ENCODE measurements at places on chromosomes 2 and 18.

GRCh38 chr2:199999166-199999565 lies 43.8 kb downstream of the MAIP1 start:
- DNase-seq = no peak

DNA sequence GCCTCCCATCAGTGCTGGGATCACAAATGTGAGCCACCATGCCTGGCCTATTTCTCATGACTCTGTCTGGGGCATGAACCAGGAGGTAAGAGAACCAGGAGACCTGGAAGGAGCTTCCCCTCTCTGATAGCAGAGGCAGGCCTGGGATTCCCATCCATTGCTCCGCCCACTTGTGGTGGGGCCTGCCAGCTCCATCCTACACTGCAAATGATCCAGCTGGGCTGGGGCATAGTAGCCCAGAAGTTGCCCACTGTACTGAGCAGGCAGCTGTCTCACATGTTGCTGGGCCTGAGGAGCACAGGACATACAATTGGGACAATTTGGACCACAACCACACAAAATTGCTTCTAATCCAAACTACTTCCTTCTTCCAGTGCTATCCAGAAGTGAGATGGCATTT lies 91.0 kb downstream of the MARCHF4 start:
- no peak for DNase-seq

GRCh38 chr2:218214116-218214515 lies 2.9 kb upstream of the ARPC2 start:
- no peak for DNase-seq

DNA sequence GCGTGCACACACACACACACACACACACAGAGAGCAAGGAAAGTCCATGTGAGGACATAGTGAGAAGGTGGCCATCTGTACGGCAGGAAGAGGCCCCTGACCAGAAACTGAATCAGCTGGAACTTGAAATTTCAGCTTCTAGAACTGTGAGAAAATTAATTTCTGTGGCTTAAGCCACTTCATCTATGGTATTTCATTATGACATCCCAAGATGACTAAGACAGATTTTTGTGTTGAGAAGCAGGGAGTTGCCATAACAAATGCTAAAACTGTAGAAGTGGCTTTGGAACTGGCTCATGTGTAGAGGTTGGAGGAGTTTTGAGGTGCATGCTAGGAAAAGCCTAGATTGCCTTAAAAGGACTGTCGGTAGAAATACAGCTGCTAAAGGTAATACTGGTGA lies 63.4 kb upstream of the ZBTB7C start:
- DNase-seq = no peak

DNA sequence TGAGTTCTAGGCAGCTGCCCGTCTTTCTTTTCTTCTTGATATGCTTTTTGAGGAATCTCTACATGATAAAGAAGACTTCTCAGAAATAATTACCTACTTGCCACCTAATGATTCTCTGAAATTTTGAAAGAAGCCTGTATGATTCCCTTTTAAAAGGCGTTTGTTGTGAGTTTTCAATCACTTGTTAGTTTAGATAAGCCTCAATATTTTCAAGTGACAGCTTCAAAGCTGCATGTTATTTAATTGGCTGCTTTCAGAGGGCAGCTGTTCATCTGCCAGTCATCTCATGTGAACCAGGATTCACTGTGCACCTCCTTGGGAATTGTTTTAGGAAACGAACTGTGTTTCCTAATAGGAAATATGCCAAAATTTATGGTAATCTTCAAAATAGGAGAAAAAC lies 938.1 kb downstream of the CPS1 start:
- DNase-seq = no peak

DNA sequence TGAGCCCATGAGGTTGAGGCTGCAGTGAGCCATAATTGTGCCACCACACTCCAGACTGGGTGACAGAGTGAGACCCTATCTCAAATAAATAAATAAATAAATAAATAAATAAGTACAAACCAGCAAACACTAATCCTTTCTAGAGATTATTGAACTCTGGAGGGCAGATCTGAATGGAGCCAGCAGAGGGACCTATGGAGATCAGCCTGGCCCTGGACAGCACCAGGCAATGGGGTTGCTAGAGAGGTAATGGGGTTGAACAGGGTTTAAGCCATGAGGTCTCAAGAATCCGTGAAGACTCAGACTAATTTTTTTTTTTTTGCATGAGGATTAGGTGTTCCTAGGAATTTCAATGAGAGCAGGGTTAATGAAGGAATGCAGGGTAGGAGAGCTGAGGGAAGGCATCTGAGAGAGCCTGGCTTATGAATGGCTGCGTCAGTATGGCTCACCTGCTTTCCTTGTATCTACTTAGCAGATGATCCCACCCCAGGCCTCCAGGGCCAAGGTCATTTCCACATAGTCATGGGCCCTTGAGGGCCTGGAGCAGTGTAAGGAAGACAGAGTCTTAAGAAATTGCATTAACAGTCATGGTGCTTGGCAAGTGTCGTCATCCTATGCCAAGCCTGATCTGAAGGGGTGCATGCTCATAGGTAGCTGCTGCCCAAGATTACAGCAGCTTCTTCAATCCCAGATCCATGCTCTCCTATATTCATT lies 34.6 kb upstream of the IL37 start:
- no peak for DNase-seq

GRCh38 chr2:233803292-233803911 lies 25.3 kb downstream of the MROH2A start:
- no peak for DNase-seq

DNA sequence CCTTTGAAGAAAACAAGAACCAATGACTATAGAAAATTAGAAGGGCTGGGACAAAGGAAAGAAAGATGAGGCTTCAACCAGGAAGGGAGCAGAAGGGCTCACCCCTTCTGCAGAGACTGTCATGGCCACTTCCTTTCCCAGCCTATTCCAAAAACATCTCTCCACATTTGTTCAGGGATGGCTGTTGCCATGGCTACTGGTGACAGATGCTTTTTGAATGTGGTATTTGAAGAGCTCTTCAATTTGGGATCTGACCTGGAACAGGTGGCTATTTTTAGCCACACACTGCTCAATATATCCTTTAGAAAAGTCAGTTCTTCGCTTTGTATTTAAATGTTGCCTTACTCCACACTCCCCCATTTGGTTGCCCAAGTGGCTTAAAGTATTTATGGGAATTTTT lies 64.1 kb upstream of the LCLAT1 start:
- no peak for DNase-seq

GRCh38 chr2:236712961-236713673 lies 143.5 kb downstream of the ACKR3 start:
- DNase-seq = no peak

DNA sequence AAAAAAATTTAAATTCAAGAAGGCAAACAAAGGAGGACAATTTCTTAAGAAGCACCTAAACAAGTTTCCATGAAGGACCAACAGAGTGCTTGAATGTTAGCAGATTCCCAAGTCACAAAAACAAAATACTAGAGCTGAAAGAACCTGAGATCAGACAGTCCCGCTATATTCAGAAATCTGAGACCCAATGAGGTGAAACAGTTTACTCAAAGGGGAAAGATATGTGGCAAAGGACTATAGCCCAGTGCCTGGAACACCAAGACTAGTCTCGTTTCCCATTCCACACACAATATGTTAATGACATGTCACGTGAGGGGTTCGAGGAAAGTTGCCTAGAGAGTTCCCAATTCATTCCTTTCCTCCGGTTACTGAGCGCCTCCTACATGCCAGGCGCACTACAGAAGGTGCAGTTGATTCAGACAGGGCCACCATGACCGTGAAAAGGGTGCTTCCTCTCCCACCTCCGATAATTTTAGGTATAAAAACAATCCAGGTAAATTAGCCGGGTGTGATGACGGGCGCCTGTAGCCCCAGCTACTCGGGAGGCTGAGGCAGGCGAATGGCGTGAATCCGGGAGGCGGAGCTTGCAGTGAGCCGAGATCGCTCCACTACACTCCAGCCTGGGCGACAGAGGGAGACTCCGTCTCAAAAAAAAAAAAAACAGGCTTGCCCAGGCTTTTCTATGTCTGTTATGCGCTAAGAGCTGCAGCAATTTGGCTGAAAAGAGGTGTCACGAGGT lies 617 bp downstream of the SRBD1 start:
- no peak for DNase-seq

- DNase-seq = no peak
Measured at GRCh38 chr18:39449566-39449965, 1884.0 kb upstream of the CELF4 start.

GRCh38 chr18:61364953-61365352 lies 31.7 kb downstream of the CDH20 start:
- DNase-seq = no peak

GRCh38 chr2:212534336-212534735 lies 4.3 kb downstream of the ERBB4 start:
- no peak for DNase-seq

DNA sequence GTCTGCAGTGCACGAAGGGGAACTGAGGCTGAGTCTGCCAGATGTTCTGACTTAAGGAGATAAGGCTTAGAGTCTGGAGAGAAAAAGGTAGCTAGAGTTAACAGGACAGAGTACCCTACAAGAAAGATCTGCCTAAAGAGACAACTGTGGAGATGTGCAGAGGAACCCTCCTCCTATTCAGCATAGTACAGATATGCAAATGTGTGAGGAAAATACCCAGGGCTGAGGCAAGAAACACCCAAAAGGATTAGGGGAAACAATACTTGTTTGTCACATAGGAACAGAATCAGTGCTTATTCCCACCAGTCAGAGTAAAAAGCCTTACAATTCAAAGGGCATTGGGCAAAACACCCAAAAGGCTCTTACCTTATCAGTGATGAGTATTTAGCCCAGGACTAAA lies 67.8 kb downstream of the SS18 start:
- no peak for DNase-seq

GRCh38 chr18:70428439-70428838 lies 139.6 kb downstream of the SOCS6 start:
- no peak for DNase-seq

DNA sequence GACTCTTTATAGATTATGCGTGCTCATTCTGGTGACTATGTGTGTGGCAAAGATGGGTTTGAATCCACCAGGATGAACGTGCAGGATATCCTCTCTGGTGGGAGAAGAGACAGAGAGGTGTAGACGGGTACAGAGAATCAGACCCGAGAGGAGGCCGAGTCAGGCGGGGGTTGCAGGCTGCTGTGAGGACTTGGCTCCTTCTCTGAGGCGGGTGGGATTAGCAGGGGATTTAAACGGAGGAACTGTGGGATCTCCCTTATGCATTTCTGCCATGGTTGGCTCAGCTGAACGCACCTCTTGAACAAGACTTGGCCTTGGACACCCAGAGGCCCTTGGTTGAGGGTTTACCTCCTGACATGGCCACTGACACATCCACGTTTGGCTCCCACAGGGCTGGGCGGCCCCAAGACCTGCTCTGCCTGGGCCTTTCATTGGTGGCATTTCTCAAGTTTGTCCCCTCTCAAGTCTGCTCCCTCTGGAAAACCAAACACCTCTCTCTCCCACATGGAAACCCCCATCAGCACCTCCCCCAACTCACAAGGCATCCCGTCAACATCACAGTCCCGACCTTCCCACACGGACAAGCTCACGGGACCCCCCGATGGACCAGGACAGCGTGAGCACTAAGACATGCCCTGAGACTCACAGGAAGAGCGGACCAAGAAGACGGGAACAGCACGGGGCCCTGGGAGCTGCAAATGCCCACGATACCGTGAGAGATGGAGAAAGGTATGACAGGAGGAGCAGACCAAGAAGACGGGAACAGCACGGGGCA lies 158.3 kb downstream of the RTP5 start:
- no peak for DNase-seq

DNA sequence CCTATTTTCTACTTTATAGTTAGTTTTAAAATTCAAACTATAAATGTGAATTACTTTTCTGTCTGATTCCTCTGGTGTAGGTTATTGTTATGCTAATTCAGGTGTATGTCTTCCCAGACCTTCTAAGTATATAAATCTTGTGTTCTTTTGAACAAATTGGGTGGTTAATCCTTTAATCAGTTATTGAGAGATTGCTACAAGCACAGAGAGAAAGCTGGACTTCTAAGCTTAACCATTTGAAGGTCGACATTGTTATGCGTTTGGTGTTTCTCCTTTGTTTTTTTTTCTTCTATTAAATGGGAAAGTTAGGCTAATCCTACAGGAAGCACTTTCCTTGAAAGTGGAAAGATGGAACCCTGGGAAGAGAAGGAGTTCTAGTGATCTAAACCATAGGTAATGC lies 592.6 kb downstream of the SLC4A3 start:
- DNase-seq = no peak

- DNase-seq = no peak
Measured at GRCh38 chr18:25125680-25126079, 226.3 kb downstream of the ZNF521 start.

- DNase-seq = no peak
Measured at GRCh38 chr2:9558948-9559381, 3.3 kb upstream of the ADAM17 start.

GRCh38 chr18:62767836-62768557 lies 52.7 kb downstream of the PHLPP1 start:
- DNase-seq = no peak

- DNase-seq = no peak
Measured at GRCh38 chr2:50646226-50646625, 385.7 kb downstream of the NRXN1 start.

GRCh38 chr2:122532481-122532880 lies 777.0 kb downstream of the TSN start:
- no peak for DNase-seq

GRCh38 chr18:24600076-24600654 lies 139.7 kb downstream of the HRH4 start:
- no peak for DNase-seq

- DNase-seq = no peak
Measured at GRCh38 chr2:144509879-144510221, 10.1 kb downstream of the ZEB2 start.

DNA sequence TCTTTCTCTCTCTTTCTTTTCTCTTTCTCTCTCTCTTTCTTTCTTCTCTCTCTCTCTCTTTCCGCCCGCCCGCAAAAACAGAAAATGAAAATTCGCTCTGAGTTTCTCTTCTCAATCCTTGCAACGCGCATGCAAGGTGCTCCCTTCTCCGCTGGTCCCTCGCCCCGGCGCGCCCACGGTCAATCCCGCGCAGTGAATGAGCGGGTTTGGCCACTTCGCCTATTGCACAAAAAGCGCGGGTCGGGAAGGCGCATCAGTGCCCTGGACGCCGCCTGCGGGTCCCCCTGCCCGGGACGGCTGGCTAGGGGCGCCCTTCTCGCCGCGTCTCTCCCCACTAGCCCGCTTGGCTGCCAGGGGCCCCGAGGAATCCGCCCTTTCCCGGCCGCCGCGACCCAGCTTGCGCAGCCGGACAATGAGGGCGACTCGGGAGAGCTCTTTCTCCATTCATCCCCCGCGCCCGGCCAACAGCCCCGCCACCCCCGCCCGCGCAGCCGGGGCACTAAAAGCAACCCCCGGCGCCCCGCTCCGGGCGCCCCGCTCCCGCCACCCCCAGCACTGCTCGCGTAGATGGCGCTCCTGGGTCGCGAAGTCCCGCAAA lies 706 bp downstream of the LAMA1 start:
- DNase-seq = no peak

GRCh38 chr2:108912629-108912902 lies 76.5 kb downstream of the EDAR start:
- no peak for DNase-seq
